Suprapubic skin (tissue), 4 donors: ENCODE measurements at places on chromosomes 3 and 15.

- no peak for DNase-seq
These were observed 41.8 kb upstream of the MYZAP start for GRCh38 chr15:57549935-57550334.

- no peak for DNase-seq
These were observed 171.9 kb upstream of the CADPS start for GRCh38 chr3:63047068-63047467.

GRCh38 chr15:92633001-92633400 is 22.6 kb downstream of the FAM174B start:
- DNase-seq = peak; percentile 4

DNA sequence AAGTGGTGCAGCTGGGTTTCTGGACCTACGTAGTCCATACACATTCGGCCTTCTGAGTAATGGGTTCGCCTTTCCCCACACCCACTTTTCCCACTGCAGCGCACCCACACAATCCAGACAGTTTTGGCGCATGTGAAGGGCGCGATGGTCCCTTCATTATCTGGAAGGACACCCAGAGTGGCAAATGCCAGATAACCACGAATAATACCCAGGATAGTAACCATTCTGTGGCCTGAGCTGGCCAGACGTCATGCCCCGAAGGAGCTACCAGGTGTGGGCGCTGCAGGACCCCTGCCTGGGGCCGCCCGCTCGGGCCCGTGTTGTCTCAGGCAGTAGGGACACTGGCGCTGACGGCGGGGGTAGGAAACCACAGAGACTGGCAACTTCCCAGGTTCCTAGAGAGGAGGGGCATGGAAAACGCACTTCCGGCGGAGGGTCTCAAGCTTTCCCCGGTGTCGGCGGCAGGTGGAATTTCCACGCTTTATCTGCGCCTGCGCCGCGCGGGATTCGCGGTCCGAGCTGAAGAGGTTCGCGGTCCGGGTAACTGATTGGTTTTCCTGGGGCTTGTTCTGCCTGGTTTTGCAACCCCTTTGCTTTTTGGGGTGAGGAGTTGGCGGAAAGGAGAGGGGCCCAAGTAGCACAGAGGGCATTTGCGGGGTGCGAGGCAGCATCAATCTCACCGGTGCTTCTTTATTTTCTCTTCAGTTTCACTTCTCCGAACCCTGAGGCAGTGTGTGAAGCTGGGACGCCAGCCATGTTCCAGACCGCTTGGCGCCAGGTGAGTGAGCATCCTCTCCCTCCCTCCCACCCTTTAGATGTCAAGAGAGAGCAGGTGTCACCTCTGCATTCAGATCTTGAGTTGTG is at the start of gene ZNF620:
Gene ZNF620 (plus strand): TSS at position 441 of the 864 bp plus-strand sequence. CDS start 314 bp downstream, at position 755.
- peak; percentile 82 for DNase-seq

GRCh38 chr3:187871848-187872247 is 126.6 kb upstream of the BCL6 start:
- no peak for DNase-seq

- no peak for DNase-seq
These were observed 57.9 kb downstream of the TRAK1 start for GRCh38 chr3:42148982-42149432.

GRCh38 chr3:23640471-23641146 is 165.1 kb upstream of the UBE2E1 start:
- DNase-seq = no peak

GRCh38 chr15:92393071-92393979 is at the start of gene ST8SIA2:
Gene ST8SIA2 (plus strand): TSS chr15:92393881. CDS start chr15:92394065, 184 bp downstream.
- DNase-seq = no peak

GRCh38 chr3:194657439-194657838 is 14.6 kb downstream of the LSG1 start:
- DNase-seq = no peak

GRCh38 chr3:14345496-14346150 is 56.8 kb upstream of the SLC6A6 start:
- DNase-seq = no peak

- DNase-seq = no peak
These were observed 83.6 kb upstream of the MBNL1 start for GRCh38 chr3:152184971-152185686.

GRCh38 chr15:63553388-63553791 is 43.8 kb upstream of the FBXL22 start:
- no peak for DNase-seq

- DNase-seq = no peak
These were observed 44.3 kb upstream of the POLR2M start for GRCh38 chr15:57662091-57662744.

DNA sequence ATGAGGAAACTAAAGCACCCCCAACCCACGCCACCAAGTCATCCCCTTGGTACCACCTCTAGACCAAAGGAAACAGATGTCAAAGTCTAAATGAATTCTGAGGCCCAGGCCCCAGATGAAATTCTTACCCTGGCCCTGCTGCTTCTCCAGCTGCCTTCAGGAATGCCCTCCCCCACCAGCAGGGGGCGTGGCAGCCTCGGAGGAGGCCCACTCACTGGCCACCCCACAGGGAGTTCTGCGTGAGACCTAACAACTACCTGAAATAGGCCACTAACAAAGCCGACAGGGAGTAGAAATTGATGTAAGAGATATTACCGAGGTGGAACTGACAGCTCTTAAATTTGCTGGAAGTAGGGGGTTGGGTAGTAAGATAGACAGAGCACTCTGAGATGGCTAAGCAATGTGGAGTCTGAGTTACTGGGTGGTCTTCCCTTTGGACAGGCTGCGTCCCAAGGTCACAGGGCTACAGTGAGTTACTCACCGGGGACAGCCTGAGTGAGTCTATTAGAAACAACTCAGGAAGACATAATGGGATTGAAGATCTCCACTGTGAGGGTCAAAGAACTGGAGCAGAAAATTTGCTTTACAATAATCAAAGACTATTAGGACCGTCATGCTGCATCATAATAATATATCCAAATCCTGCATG is 240.7 kb downstream of the SHOX2 start:
- DNase-seq = no peak

DNA sequence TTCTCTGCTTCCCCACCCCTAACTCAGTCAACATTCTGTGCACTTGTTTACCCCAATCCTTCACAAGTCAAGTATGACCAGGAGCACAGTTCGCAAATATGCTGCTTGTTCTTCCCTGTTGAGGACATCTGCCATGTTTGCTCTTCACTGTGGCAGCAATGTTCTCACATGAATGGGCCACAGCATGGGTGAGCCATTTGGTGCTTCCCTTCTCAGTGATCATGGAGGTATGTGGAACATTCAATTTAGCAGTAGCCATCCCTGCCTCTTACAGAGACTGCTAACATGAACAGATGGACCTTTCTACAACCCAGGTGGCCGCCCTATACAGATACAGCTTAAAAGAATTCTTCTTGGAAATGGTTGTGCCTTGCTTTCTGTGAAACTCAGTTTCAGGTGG is 660.1 kb upstream of the SGO1 start:
- no peak for DNase-seq

- DNase-seq = peak; percentile 78
These were observed 96.0 kb downstream of the LRRK1 start for GRCh38 chr15:101014921-101015841.
